ENCODE measurements at places on chromosomes 16 and 17.

- peak; percentile 10 for DNase-seq
These were observed 118.0 kb upstream of the ZNF469 start for GRCh38 chr16:88264641-88265285.

DNA sequence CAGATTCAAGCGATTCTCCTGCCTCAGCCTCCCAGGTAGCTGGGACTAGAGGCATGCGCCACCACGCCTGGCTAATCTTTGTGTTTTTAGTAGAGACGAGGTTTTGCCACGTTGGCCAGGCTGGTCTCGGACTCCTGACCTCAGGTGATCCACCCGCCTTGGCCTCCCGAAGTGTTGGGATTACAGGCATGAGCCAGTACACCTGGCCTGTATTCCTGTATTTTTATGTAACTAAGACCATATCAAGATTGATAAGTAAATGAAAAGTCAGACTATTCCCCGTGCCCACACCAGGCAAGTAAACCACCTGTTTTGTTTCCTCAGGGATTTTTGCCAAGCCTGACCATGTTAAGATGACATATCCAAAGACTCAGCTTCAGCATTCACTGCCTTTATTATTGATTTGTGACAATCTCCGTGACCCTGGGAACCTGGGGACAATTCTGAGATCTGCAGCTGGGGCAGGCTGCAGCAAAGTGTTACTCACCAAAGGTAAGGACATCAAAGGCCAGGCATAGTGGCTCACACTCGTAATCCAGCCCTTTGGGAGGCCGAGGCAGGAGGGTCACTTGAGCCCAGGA, 5.6 kb downstream of the MRM3 start:
- DNase-seq, result no peak

DNA sequence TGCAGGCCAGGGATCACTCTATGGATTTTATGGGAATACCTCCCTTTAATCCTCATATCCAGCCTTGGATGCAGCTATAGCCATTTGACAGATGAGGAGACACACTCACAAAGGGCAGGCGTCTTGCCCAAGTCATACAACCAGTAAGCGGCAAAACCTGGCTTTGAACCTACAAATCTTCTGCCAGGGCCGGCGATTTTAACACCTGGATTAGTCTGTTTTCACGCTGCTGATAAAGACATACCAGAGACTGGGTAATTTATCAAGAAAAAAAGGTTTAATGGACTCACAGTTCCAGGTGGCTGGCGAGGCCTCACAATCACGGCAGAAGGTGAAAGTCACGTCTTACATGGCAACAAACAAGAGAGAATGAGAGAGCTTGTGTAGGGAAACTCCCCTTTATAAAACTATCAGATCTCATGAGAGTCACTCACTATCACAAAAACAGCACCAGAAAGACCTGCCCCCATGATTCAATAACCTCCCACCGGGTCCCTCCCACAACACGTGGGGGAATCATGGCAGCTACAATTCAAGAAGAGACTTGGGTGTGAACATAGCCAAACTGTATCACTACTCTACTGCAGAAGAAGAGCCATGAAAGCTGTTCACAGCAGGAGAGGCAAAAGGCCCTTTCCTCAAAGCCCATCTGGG, 67.5 kb downstream of the XYLT1 start:
- DNase-seq, result no peak

- no peak for DNase-seq
These were observed 8.4 kb downstream of the CLUH start for GRCh38 chr17:2703181-2703580.

DNA sequence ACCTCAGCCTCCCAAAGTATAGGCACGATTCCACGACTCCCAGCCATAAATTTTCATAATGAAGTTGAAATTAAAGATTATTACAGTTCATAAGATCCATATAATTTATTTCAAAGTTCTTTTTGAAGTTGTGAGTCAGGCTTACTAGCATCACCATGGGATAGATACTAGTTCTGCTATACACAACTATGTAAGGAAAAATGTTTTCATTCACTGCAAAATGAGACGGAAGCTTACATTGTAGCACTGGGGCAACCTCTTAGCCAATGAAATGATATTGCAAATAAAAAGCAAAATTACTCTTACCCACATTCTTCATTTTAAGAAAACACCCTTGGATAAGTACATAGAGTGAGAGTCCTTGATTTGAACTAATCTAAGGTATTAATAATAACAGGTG, 18.8 kb upstream of the MARCHF10 start:
- no peak for DNase-seq

All from activated CD4-positive, CD25-positive, alpha-beta regulatory T cell (primary cell).